ENCODE measurements at places on chromosomes 3 and 15.

DNA sequence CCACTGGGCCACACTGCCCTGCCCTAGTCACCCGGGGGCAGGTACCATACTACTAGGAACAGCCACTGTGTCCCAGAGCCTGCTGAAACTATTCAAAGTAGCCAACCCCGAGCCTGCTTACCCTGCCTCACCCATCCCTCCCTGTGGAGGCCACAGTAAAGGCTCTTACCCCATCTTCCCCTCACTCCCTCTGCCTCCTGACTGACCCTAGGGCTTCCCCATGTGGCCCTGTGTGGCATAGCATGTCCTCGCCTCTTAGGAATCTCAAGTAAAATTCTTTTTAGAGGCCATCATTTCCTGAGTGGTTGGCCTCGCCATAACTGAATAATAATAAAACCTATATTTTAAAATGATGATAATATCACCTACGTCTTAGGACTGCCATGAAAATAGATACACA is 112.2 kb upstream of the SLC6A11 start:
- DNase-seq: no peak

- DNase-seq: no peak
These were observed 136.5 kb downstream of the PLCH1 start for GRCh38 chr3:155608228-155608920.

GRCh38 chr3:157074490-157074889 is 85.5 kb downstream of the CCNL1 start:
- DNase-seq: no peak

- no peak for DNase-seq
These were observed 104.2 kb downstream of the MYH15 start for GRCh38 chr3:108406063-108406660.

GRCh38 chr3:180983136-180983535 is 6.4 kb downstream of the DNAJC19 start:
- no peak for DNase-seq

- no peak for DNase-seq
These were observed 147.8 kb upstream of the IL12A start for GRCh38 chr3:159840703-159841299.

GRCh38 chr3:112776000-112776399 is 70.7 kb downstream of the CD200R1L start:
- peak; percentile 6 for DNase-seq

GRCh38 chr3:162441716-162442115 is 945.1 kb downstream of the OTOL1 start:
- no peak for DNase-seq

DNA sequence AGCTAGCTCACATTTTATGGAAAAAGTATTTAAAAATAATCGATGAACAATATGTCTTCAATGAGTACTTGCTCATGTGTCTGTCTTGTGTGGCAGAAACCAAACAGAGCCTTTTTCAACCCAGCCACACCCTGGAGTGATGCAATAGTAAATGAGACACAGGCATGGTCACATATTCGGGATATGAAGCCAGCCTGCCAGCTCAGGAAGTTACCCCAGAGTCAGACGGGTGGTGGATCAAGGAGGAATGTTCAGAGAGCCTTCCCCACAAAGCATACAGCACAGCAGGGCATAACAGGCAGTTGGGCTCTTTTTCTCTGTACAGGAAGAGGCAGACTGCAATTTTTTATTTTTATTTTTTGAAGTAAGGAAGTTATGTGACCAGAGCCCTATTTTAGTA is 27.3 kb downstream of the LARP6 start:
- no peak for DNase-seq

GRCh38 chr3:130243808-130244207 is 101.7 kb upstream of the COL6A5 start:
- no peak for DNase-seq

DNA sequence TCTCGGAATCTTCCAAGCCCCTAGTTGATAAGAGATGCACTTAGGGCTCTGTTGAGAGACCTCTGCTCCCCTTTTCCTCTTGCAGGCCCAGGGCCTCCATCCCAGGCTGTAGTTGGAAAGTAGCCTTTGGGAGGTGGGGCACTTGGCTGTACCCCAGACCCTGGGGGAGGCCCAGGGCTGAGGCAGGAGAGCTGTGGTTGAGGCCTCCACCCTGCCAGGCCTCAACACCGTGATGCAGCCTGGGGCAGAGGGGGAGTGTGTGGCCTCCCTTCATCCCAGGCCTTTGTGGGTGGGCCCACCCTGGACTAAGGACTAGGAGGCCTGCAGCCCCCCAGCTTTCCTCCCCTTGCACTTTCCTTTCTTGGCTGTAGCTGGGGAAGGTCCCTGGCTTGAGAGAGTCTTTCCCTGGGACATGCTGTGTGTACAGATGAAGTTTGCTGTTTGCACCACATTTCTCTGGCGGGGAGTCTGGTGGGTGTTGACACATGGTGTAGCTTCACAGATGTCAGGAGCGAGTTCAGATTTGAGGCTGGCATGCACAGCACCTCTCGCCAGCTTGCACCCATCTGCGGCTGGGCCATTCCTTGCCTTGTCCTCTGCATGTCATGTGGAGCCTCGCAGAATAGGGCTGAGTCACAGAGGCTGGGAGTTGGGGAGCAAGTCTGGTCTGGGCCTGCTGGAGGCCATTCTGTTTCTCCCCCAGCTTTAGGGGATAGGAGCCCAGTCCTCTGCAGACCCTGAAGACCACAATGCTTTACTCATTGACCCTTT is 13.7 kb downstream of the PLEKHO2 start:
- DNase-seq: no peak

DNA sequence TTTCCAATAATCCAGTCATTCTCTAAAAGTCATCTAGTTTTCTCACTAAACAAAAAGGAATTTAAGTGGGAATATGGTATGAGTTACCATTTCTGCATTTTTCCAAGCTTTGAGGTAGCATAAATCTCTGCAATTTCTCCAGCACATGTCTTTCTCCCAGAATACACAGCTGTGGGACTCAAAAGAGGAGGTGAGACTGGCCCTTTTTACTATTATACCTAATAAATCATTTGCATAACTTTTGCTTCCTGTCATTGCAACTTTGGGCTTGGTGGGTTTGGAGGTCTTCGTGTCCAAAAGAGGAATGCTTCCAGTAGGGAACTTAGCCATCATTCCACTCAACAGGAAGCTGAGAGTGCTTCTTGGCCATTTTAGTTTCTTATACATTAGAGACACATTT is 94.8 kb downstream of the FMN1 start:
- DNase-seq: no peak

GRCh38 chr3:148975248-148975647 is 16.1 kb upstream of the GYG1 start:
- no peak for DNase-seq

DNA sequence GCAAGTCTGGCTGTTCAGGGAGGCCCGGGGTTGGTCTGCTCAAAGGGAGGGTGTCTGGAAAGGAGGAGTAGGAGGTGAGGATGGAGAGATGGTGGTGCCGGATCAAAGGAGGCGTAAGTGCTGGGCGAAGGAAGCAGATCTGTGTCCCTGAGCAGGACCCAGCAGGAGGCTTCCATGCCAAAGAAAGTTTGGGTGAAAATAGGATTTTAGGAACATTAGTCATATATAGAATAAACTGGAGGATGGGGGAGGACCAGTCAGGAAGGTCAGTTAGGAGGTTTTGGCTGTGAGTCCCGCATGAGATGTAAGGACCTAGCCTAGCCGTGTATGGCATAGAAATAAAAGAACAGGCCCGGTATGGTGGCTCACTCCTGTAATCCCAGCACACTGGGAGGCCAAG is 28.6 kb upstream of the VPS8 start:
- no peak for DNase-seq

GRCh38 chr15:20659265-20659664 is 117.7 kb upstream of the GOLGA6L6 start:
- DNase-seq: no peak

DNA sequence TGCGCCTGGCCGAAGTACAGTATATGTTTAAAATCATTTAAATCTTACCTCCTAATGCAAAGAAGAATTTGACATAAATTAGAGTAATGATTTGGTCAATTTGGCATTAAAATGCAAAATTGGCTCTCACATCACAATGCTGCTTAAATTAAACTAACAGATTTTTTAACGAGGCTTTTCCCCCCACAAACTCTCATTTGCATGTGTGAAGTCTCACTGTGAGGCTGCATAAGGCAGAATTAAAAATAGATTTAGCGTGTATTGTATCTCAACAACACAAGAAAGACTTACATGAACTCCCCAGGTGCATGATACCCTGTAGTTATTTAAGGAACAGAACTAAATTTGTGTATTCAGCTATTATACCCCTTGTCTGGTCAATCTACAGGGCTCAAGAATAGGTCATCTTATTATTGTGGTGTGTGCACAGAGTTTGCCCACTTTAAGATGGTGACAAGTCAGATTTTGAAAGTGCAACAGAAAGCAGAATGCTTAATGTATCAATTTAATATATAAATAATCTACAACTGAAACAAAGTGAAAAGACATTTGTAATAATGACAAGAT is 897.9 kb downstream of the EPHA3 start:
- DNase-seq: no peak

DNA sequence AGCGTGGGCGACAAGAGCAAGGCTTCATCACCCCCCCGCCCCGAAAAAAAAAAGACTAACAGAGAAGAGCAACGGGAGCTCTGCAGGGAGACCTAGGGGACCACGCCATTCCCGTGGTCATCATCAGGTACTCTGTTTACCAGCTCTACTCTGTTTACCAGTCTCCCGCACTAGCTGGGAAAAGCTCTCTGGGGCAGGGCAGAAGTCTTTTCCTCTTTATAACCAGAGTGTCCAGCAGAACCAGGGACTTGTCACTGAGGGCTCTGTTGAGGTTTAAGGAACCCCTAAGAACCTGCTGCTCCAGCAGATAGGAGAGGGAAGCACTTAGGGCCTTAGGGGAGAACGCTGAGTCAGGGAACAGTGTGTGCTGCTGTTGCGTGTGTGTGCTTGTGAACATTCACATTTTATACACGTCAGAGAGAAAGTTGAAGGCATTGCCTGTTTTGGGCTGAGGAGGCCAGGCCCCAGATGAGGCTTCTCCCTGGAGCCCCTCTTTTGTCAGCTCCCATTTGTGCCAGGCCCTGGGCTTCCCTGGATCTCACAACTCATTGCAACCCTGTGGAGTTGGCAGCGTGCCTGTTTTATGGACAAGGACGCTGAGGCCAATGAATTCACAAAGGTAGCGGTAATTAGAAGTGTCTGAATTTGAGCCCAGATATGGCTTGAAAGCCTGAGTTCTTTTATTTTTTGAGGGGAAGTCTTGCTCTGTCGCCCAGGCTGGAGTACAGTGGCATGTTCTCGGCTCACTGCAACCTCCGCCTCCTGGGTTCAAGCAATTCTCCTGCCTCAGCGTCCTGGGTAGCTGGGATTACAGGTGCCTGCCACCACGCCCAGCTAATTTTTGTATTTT is 24.2 kb upstream of the ERICH6 start:
- no peak for DNase-seq

GRCh38 chr15:93249623-93250022 is 160.6 kb upstream of the RGMA start:
- DNase-seq: no peak

GRCh38 chr3:15553749-15554148 is 32.2 kb upstream of the COLQ start:
- no peak for DNase-seq

DNA sequence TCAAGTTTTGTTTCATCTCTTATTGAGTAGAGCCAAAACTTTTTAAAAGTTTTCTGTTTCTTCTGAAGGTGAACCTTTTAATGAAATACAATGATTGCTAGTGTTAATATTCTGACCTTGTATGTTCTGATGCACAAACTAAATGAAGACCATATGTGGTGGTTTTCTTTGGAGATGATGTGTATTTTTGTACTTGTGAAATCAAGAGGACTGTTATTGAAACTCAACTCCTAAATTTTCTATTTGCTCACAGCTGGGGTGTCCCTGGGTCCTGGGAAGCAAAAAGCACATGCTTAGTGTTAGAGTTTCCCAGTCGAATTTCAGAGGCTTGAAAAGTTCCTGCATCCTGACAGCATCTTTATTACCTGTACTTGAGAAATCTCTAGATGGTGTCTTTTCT is 1185.8 kb upstream of the ALCAM start:
- DNase-seq: no peak

DNA sequence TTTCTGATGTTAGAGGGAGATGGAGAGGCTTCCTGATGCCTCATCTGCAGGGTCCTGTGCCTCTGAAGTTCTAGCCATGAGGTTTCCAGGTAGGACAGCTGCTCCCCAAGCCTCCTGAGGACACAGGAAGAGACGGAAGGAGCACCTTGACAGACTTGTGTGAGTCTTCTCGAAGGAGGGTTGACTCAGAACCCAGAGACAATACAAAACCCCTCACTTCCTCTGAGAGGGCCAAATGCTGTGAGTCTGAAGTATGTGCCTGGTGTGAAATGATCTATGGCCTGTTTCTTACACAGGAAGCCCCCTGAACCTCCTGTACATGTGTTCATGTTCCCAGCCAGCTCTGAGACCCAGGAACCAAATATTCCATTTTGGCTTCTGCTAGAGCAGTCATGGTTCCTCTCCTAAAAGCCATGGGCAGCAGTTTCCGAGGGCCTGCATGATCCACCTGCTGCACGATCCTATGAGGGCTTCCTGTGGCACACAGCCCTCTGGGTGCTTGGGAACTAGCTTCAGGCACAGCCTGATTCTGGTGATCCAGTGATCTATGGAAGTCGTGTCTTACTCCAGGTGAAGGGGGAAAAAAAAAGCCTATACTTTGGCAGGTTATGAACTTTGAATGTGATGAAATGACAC is 62.2 kb downstream of the AAGAB start:
- DNase-seq: no peak

- peak; percentile 72 for DNase-seq
These were observed 93.2 kb upstream of the RNF7 start for GRCh38 chr3:141644931-141645330.

DNA sequence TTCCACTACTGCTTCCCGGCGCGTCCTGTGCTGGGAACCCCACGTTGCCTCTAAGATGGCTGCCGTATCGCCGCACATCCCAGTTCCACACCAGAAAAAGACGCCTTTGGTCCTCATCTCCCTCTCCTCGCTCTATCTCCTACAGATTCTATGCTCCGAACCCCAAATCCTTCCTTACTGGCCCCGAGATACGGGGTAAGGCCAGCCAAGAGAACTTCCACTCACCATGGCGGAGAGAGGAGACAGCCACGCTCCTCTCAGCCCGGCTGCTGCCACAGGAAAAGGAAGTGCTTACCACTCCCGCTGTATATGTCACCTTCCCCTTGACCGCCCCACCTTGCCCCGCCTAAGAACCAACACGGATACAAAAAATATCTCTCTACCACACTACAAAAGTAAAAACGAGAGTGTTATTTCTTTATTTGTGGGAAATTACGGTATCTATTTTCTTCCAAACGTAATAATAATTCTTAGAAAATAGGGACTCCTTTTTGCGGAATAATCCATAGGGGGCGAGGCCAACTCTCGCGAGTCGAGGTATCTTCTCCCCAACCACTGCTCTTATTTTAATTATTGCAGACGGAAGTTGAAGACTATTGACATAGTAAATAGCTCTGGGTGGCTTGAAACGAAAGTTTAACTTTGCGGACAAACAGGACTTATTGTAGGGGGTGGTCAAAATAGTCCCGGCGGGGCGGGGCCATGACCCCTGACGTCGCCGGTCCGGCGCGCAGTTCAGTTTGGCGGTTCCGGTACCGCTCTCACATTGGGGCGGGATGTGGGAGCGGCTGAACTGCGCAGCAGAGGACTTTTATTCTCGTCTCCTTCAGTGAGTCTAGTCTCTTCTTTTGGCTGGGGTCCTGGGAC is at the start of the genes RPL4 and ZWILCH:
Gene RPL4, minus strand, starts transcription at position 293 of the 867 bp plus-strand sequence. Its CDS starts 65 bp downstream, at position 228.
Gene ZWILCH, plus strand, starts transcription at position 764 of the 867 bp plus-strand sequence. Its CDS starts 13 bp downstream, at position 777.
- peak; percentile 80 for DNase-seq
